Left ventricle myocardium inferior (tissue), 1 donor: ENCODE measurements at places on chromosomes 16 and 17. TPM values are rescaled to one million over a fixed set of nuclear protein-coding genes. Genes with fewer than 3 reads are reported as not detected.

- DNase-seq = no peak
- peaks cover 79% of the 10 kb centered on the region for H3K27me3 ChIP-seq
- peaks cover 7% of the 10 kb centered on the region for H3K4me1 ChIP-seq
- H3K4me3 ChIP-seq = no peak overlapping the region
Observed at GRCh38 chr16:2811703-2812471, 5.2 kb upstream of the PRSS21 start.

DNA sequence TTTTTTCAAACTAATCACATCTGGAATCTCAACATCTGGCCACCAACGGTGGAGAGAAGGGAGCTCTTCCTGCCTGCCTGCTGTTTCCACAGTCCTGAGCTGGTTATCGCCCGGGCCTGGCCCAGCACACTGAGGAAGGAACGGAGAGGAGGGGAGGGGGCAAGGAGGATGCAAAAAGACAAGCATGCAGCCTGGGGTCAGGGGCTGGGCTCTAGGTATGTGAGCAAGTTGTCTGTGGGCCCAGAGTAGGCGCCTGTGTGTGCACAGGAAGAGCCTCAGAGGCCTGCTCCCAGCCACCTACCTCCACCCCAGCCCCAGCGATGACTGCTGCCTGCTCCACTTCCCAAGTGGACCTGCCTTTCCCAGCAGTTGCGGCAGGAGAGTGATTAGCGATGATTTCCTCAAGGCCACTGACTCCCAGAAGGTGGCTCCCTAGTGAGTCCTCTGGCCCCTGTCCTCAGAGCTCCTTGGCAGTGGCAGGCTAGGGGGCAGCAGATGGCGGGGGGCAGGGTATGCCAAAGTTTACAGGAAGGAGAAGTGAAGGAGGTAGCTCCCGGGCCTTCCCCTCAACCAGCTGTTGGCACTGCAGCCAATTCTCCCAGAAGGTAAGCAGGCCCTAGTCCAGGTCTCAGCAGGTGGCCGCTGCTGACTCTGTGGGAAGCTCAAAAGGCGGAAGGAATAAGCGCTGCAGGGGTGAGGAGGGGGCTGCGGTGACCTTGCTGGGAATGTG lies 27.0 kb upstream of the RASD1 start:
- no peaks in the 10 kb centered on the region for H3K27me3 ChIP-seq
- peaks cover 7% of the 10 kb centered on the region for H3K36me3 ChIP-seq
- H3K4me1 ChIP-seq = peaks cover 21% of the 10 kb centered on the region
- H3K4me3 ChIP-seq = no peak overlapping the region

DNA sequence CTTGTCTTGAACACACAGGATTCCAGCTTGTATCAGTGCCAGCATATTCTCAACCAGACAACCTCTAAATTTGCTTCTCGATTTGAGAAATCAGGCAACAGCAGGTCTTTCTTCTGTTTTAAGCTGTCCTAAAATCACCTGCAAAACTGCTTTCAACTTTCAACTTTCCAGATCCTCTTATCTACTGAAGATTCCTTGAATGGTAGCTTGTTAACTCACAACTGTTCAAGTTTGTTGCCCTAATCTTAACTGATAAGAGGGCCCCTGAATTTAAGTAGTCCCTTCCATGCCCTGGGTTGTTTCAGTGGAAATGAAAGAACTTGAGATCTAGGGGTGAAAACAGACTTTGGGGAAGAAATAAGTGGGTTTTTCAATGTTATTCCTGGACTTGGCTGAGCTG lies 57.2 kb downstream of the CHD9 start:
- H3K27ac ChIP-seq = peak overlapping the region; percentile 1
- H3K36me3 ChIP-seq = no peaks in the 10 kb centered on the region
- no peak for DNase-seq
- peaks cover 8% of the 10 kb centered on the region for H3K4me1 ChIP-seq
- no peaks in the 10 kb centered on the region for H3K27me3 ChIP-seq

GRCh38 chr17:45874151-45874550 lies 20.2 kb upstream of the MAPT start:
- H3K4me3 ChIP-seq = no peak overlapping the region
- no peaks in the 10 kb centered on the region for H3K36me3 ChIP-seq
- no peak for DNase-seq
- H3K4me1 ChIP-seq = no peaks in the 10 kb centered on the region
- peaks cover 75% of the 10 kb centered on the region for H3K27me3 ChIP-seq
- H3K27ac ChIP-seq = no peak overlapping the region

GRCh38 chr17:40607641-40608040 lies 40.0 kb downstream of the SMARCE1 start:
- H3K27ac ChIP-seq = no peak overlapping the region
- H3K36me3 ChIP-seq = no peaks in the 10 kb centered on the region
- H3K4me3 ChIP-seq = no peak overlapping the region
- DNase-seq = no peak
- peaks cover under 1% of the 10 kb centered on the region for H3K27me3 ChIP-seq

- no peak for DNase-seq
- no peaks in the 10 kb centered on the region for H3K36me3 ChIP-seq
- no peaks in the 10 kb centered on the region for H3K4me1 ChIP-seq
- no peak overlapping the region for H3K4me3 ChIP-seq
Observed at GRCh38 chr17:14428648-14429029, 127.8 kb downstream of the HS3ST3B1 start.

DNA sequence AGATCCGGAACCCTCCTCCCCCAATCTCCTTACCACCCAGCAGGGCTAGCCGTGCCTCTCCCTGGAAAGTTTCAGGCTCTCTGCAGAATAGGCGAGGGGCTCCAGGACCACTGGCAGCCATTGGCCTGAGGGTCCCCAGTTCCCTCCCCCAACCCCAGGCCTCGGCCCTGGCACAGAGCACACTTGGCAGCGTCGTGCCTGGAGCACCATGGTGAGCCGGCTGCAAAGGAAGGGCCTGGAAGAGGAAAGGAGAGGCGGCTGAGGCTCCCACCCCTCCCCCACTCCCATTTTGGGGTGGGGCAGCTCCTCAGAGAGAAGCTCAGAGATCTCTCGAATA lies 369 bp upstream of the BTBD17 start:
- H3K27me3 ChIP-seq = peaks cover 69% of the 10 kb centered on the region
- no peak overlapping the region for H3K4me3 ChIP-seq
- no peak for DNase-seq
- H3K4me1 ChIP-seq = peaks cover 11% of the 10 kb centered on the region

DNA sequence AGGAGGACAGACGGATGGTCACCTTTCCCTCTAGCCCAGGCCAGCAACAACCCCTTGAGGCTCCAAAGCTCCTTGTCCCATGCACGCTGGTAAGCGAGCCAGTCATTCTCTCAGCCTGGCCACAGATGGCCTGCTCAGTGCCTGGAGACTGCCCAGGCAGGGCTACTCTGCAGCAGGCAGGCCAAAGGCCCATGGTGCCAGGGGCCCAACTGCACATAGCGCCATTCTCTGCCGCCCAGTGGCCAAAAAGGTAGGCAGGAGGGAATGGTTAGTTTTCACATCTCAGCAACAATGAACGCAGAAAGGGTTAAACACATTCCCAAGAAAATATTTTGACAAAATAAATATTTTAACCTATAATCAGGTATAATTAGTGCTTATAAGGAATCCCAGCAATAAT lies 7.7 kb upstream of the SREBF1 start:
- DNase-seq = no peak
- H3K27me3 ChIP-seq = no peaks in the 10 kb centered on the region
- H3K4me1 ChIP-seq = peaks cover 63% of the 10 kb centered on the region
- H3K27ac ChIP-seq = no peak overlapping the region
- H3K36me3 ChIP-seq = peaks cover 16% of the 10 kb centered on the region
- H3K4me3 ChIP-seq = no peak overlapping the region

CDRT15L2 gene
- not detected for total RNA-seq

ZP2 gene
- total RNA-seq = not detected

COPZ2 gene
- total RNA-seq = 50.6 TPM

IL32 gene
- total RNA-seq = 36.3 TPM
